ENCODE measurements at places on chromosomes 7 and 10. TPM values are rescaled to one million over a fixed set of nuclear protein-coding genes. Genes with fewer than 3 reads are reported as not detected.
A peak's percentile ranks its signal among the peaks of the same experiment; 100 is the strongest.

CTAGE6 gene
- total RNA-seq = 0.99 TPM

CUEDC2 gene
- 64.4 TPM for total RNA-seq

MYO1G gene
- 406 TPM for total RNA-seq

GJC3 gene
- 1.1 TPM for total RNA-seq

GRCh38 chr7:117993377-117994003 lies 120.2 kb upstream of the CTTNBP2 start:
- no peak overlapping the region for H3K4me3 ChIP-seq
- H3K4me1 ChIP-seq = no peaks in the 10 kb centered on the region
- H3K27ac ChIP-seq = no peak overlapping the region
- H3K36me3 ChIP-seq = no peaks in the 10 kb centered on the region
- H3K27me3 ChIP-seq = peaks cover 5% of the 10 kb centered on the region
- peak; percentile 8 for DNase-seq

DNA sequence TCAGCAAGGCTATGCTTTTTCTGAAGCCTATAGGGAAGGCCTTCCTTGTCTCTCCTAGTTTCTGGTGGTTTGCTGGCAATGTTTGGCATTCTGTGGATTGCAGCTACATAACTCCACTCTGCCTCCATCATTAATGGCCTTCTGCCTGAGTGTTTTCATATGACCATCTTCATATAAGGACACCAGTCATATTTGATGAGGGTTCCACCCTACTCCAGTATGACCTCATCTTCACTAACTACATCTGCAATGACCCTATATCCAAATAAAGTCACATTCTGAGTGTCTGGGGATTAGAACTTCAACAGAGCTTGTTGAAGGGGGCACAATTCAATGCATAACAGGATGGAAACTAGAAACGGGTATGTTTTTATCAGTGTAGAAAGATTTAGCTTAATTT lies 22.1 kb downstream of the CAV1 start:
- peaks cover 12% of the 10 kb centered on the region for H3K27me3 ChIP-seq
- H3K36me3 ChIP-seq = no peaks in the 10 kb centered on the region
- no peak overlapping the region for H3K27ac ChIP-seq
- H3K4me3 ChIP-seq = no peak overlapping the region

DNA sequence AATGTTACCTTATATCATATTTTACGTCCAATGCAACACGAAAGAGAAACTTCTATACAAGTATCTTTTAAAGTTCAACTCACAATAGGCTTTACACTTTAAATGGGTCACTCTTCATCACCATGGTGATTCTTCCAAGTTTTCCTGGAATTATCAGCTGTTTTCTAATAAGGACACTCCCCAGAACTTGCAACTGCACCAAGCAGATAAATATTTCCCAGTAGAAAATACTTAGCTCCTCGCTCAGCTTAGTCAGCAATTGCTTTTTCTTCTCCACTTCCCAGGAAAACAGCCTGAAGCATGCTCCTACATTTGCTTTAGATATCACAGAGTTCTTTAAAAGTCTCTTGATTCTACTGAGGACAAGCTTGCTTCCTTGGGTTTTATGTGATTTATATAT lies 25.7 kb upstream of the ADD3 start:
- DNase-seq = no peak
- H3K36me3 ChIP-seq = no peaks in the 10 kb centered on the region
- no peak overlapping the region for H3K4me3 ChIP-seq

All from activated naive CD4-positive, alpha-beta T cell treated with anti-CD3 and anti-CD28 coated beads for 36 hours (primary cell).